ENCODE measurements at places on chromosomes 12 and 14.

- no peak for DNase-seq
These were observed 39.9 kb downstream of the RIN3 start for GRCh38 chr14:92553438-92553837.

GRCh38 chr14:64137657-64138290 is 156.4 kb downstream of the ESR2 start:
- no peak for DNase-seq

GRCh38 chr12:19893514-19893913 is 454.2 kb downstream of the AEBP2 start:
- no peak for DNase-seq

GRCh38 chr12:1656902-1657301 is 27.9 kb downstream of the WNT5B start:
- no peak for DNase-seq

GRCh38 chr14:88516861-88517357 is 37.9 kb downstream of the PTPN21 start:
- no peak for DNase-seq

GRCh38 chr14:102236026-102236425 is 68.9 kb downstream of the MOK start:
- no peak for DNase-seq

DNA sequence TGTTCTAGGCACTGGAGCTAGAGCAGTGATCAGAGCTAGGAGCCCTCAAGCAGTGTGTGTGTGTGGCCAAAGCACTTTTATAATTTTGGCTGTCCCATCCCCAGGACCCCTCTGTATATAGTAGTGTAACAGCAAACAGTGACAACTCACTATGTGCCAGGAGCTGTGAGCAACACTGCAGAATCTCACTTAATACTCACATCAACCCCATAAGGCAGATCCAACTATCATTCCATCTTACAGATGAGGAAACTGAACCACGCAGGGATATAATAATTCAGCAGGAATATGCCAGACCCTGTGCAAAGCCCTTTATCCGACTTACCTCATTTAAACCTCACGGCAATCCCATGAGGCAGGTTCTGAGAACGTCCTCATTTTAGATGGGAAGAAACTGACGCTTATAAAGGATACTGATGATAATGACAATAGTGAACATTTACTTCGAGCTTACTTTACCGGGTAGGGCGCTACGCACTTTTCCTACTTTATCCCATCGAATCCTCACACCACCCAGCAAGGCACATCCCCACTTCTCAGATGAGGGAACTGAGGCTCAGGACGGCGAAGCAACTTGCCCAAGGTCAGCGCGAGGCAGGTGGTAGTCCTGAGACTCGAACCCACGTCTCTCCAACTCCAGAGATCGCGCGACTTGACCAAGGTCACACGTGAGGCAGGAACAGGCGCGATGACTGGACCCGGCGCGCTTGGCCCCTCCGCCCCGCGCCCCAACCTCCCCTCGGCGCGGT is 687 bp downstream of the RAB35 start:
- no peak for DNase-seq

- DNase-seq, result peak; percentile 81
These were observed 473.0 kb downstream of the DPF3 start for GRCh38 chr14:72420749-72421474.

DNA sequence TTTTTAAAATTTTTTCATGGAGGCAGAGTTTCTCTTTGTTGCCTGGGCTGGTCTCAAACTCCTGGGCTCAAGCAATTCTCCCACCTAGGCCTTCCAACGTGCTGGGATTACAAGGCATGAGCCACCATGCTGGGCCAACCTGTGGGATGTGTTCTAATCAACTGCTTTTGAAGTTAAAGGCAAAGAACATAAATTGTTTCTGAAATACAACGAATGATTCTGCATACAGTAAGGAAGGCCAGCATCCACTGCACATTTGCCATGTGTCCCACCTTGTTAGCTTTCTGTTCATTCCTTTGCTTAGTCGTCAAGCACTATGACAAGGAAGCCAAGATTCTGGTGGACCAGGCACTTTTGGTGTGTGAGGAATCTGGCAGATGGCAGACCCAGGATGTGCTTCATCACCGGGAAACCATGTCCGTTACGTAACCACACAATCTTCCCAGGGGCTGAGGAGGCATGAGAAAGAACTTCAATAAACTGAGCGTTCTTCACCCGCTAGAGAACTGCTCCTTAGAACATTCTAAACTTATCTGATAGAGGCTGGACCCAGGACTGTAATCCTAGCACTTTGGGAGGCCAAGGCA is 24.5 kb downstream of the MOK start:
- DNase-seq, result no peak

DNA sequence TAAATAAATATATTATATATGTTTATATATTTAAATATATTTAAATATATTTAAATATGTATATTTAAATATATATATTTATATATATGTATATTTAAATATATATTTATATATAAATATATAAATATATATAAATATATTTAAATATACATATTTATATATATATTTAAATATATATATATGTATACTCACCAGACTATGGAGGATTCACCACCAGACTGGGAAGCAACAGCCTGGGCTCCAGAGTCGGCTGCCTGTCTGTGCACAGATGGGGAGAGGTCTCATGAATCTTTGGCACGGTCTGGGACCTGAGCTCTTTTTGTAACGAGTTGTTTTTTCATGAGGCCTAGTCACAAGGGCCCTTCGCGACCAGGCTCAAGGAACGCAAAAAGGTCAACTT is 21.3 kb downstream of the NOC4L start:
- DNase-seq, result no peak

- DNase-seq, result no peak
These were observed 172.4 kb downstream of the CALM1 start for GRCh38 chr14:90569201-90569600.

DNA sequence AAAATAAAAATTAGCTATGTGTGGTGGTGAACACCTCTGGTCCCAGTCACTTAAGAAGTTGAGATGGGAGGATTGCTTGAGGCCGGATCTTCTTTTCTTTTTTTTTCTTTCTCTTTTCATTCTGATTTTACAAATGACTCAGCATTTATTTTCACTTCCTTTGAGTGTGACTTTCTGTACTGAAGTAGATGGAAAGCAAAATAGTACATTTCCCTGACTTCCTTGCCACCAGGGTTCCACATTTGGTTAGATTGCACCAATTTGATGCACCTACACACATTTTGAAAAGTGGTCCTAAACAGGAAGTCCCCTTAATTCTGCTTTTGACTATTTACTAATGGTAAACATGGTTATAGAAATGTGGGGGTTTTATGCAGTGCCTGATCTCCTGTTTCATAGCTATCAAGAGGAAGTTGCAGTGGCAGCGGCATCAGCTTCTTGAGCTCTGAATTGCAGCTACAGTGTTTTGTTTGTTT is 13.0 kb upstream of the LEMD3 start:
- DNase-seq, result no peak

GRCh38 chr14:74510959-74511409 is 17.4 kb downstream of the ISCA2 start:
- no peak for DNase-seq

DNA sequence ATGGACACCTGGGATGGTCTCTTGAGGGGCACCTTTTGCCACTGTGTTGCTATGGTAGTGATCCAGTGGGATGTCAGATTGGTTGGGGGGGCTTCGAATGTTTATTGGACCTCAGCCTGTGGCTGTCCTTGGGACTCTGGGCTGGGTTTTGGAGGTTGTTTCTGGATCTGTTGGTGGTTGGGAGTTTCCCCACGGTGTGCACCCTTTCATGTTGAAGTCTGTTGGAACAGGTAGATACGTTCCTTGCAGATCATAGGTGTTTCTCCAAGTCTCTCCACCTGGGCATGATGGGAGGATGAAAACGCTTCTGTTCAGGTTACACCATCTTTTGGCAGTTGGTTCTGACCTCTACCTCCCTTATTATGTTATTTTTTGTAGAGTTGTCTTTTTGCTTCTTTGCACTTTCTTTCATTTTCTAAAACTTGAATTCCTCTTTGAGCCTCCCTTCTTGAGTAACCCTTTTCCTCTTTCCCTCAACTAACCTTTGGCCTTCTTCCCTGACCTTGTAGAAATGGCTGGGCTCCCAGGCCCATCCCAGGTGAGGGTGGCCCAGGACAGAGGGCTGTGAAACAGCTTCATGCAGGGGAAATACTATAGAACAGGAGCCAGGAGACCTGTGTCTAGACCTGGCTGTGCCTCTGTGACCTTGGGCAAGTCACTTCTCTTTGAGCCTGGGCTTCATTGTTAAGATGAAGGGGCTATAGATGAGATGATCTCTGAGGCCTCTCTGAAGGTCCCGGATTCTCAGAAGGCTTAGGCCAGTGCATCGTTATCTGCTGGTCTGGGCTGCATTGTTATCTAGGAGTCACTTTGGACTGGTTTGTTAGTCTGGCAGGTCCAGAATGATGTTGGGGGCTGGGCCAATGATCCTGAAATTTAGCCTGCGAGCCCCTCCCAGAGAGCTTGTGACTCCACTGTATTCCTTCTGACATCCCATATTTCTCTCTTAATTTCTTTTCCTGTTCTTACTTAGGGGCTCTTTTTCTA is 2.0 kb downstream of the ATN1 start:
- no peak for DNase-seq

DNA sequence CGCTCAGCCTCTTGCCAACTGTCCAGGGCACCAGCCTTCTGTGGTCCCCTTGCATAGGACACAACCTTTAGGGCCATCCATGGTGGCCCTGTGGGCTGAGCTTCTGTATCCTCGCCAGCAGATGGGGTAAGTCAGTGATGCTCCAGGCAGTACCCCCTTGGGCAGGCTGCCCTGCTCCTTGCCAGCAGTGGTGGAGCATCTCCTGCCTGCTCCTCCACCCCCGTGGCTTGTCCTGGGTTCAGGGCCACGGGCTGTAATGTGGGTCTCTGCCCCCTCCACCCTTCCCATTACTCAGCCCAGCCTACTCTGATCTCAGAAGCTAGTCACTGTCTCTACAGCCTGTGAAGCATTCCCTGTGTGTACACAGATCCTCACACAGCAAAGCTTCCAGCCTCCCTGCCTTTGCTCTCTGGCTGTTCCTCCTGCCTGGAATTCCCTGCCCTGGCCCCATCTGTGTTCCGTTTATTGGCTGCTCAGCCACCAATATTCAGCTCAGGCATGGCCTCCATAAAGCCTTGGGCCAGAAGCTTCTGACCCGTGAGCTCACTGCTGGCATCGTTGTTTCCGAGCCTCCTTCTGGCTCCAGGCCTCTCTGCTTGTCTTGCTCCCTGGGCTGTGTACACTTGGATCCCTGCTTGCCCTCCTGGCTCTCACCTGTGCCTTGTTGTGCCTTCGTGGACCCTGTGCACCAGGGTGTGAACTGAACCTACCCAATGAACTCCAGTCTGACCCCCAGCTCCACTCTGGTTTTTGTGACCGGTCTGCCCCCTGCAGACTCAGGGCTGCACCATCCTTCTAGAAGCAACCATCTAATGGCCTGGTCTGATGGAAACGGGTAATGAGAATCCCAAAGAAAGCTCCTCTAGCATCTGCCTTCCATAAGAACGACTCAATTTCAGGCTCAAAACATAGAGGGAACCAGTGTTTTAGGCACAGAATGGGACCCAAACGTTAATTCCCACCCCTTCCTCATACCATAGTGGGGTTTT is 177.0 kb upstream of the PRMT8 start:
- no peak for DNase-seq

GRCh38 chr14:104583424-104584306 is 4.1 kb downstream of the C14orf180 start:
- no peak for DNase-seq

DNA sequence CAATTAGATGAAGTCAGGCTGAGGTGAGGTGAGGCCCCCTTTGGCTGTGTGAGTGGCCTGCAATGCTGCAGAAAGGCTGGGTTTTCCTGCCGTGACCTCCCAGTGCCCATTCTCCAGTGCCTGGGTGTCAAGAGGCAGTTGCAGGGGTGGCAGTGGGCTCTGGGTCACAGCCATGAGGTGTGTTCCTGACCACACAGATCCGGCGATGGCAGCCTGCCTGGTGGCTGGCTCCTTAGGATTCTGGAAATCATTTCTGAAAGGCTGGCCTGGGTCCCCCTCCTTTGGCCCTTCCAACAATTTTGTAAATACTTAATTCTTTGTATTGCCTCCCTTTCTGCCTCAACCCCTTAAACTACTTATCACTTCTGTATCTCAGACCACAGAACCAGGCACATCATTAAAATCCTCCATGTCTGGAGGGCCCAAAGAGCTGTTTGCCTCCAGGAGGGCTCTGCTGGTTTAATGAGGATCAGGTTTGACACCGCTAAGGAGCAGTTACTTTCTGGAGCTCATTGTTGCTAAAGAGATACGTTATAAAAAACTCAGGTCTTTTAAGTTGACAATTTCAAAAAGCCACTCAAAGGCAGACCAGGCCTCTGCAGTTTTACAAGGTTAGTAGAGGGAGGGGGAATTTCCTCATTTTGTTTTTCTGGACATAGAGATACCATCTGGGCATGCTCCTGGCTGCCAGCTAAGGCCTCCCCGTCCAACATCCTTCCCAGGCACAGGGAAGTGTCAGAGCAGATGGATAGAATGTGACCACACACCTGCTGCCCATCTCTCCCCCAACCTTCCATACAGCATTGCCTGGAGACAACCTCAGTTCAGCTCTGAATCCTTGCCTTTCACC is 204.4 kb downstream of the FOXN3 start:
- DNase-seq, result no peak

GRCh38 chr12:57268264-57268663 is 17.3 kb upstream of the STAC3 start:
- DNase-seq, result no peak

- no peak for DNase-seq
These were observed 58.9 kb downstream of the DAD1 start for GRCh38 chr14:22530127-22530526.

- no peak for DNase-seq
These were observed 246.7 kb upstream of the FKBP4 start for GRCh38 chr12:2548081-2548480.

- DNase-seq, result no peak
These were observed 186.0 kb downstream of the TMTC3 start for GRCh38 chr12:88328090-88328489.

DNA sequence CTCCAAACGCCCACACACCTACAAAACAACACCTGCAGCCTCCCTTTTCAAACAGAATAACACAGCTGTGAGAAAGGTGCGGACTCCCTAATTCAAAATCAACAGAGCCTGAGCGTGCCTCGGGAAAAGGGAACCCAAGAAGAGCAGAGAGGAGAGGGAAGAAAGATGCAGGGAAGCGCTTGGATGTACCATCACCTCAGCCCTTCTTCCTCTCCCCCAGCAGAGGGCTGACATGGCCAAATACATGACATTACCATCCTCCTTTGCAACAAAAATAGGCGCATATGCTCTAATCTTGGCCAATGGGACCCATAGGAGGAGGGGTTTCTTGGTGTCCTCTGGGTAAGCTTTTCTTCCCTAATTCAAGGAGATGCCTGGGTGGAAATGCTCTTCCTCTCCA is 78.0 kb downstream of the CPSF2 start:
- DNase-seq, result no peak

- no peak for DNase-seq
These were observed 236.4 kb downstream of the FLRT2 start for GRCh38 chr14:85766295-85766694.

Data from ureter (tissue), 1 donor.